ENCODE measurements at places on chromosomes 7 and 10.

DNA sequence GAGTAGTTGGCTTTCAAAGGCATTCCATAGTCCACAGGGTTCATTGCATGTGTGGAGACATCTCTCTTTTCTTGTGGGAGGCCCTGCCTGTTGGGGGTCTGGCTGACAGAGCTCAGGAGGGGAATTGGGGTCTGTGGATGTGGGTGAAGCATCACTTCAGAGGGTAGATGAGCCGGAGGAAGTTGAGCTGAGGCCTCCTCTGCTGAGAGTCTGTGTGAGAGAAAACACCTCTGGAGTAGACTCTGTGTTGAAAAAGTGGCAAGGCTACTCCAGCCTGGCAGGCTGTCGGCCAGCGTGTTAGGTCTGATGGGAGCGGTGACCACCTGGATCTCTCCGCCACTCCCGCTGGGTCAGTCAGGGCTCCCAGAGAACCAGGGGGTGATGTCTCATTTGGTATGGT, 358.0 kb upstream of the MGMT start:
- DNase-seq = no peak

DNA sequence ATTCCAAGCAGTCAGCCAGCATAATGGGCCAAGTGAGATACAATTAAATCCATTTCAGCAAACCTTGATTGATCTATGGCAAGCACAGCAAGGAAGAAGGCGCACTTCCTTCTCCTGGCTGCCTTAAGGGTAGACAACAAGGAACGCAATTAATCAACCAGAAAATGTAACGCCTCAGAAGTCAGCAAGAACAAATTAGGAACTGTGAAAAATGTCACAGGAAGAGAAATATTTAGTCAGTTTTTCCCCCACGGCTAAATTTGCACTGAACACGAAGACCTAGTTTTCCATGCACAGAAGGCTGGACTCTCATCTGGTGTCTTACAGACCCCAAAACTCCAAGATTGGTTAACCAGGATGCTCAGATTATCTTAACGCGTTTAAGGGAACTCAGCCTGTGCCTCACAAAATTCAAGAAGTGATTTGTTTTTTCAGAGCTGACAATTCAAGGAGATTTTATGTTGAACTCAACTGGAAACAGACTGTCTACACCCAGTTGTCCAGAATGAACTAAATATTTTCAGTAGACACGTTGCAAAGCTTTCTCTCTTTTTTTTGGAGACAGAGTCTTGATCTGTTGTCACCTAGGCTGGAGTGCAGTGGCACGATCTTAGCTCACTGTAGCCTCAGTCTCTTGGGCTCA, 14.2 kb downstream of the SNX8 start:
- DNase-seq = no peak

- peak; percentile 100 for DNase-seq
These were observed 481.5 kb upstream of the AKR1E2 start for GRCh38 chr10:4344492-4344994.

DNA sequence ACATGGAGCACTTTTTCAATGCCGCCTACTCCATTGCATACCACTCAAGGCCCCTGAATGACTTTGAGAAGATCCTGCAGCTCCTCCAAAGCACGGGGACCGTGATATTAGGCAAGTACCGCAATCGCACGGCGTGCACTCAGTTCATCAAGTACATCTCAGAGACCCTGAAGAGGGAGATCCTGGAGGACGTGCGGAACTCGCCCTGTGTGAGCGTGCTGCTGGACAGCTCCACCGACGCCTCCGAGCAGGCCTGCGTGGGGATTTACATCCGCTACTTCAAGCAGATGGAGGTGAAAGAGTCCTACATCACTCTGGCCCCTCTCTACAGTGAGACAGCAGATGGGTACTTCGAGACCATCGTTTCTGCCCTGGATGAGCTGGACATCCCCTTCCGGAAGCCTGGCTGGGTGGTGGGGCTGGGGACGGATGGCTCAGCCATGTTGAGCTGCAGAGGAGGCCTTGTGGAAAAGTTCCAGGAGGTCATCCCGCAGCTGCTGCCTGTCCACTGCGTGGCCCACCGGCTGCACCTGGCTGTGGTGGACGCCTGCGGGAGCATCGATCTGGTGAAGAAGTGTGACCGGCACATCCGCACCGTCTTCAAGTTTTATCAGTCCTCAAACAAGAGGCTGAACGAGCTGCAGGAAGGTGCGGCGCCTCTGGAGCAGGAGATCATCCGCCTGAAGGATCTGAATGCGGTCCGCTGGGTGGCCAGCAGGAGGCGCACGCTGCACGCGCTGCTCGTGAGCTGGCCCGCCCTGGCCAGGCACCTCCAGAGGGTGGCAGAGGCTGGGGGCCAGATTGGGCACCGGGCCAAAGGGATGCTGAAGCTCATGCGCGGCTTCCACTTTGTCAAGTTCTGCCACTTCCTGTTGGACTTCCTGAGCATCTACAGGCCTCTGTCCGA, 12.7 kb upstream of the ATP6V0E2 start:
- no peak for DNase-seq

- DNase-seq = no peak
These were observed 3.2 kb downstream of the AKR1B15 start for GRCh38 chr7:134552105-134552504.

DNA sequence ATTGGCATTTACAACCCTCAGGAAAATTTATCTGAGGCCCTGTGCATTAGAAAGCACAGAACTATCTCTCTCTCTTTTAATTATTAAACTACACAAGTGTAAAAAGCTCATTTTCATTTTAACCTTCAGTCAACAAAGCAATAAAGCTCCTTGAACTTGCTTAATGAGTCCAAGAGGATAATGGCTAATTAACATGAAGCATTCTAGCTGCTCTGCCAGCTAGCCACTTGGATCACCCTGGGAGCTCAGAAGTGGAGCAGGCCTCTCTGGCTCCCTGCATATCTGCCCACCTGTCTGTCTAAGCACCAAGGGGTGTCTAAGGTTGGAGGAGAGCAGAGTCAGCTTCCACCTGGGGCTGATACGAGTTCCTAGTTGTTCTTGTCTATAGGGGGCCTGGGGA, 56.0 kb upstream of the SLC35G1 start:
- DNase-seq = no peak

DNA sequence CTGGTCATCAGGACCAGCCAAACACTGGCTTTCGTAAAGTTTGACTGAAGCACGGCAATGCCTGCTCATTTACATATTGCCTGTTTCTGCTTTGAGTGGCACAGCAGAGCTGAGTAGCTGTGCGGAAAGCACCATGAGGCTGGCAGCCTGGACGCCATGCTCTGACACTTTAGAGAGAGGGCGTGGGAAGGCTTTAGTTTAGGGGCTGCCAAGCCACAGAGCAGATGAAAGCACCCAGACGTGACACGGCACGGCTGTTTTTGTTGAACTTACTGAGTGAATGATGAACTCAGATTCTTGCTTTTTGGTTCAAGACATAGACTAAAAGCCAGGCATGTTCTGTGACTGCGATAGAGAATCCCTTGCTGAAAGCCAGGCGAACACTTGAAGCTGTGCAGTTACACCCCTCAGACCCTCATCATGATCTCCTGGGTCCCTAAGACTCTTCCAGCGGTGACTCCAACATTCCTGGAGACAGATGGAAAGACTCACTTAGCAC, 182.1 kb downstream of the ZMYND11 start:
- DNase-seq = peak; percentile 17

DNA sequence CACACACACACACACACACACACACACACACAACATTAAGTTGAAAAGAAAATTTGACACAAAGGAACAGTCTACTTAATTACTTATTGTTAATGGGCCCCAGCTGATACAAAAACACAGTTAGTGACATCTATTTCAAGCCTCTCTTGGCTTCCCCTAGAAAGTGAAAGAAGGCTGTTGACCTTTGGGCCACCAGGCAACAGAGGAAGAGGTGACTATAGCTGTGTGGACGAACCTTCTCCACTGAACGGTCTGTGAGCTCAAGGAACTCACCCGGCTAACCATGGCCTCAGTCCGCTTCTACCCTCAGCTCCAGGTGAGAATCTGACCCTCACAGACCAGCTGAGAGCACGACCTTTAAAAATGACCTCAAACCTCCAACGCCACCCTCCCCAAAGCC, 32.9 kb upstream of the CALN1 start:
- no peak for DNase-seq

DNA sequence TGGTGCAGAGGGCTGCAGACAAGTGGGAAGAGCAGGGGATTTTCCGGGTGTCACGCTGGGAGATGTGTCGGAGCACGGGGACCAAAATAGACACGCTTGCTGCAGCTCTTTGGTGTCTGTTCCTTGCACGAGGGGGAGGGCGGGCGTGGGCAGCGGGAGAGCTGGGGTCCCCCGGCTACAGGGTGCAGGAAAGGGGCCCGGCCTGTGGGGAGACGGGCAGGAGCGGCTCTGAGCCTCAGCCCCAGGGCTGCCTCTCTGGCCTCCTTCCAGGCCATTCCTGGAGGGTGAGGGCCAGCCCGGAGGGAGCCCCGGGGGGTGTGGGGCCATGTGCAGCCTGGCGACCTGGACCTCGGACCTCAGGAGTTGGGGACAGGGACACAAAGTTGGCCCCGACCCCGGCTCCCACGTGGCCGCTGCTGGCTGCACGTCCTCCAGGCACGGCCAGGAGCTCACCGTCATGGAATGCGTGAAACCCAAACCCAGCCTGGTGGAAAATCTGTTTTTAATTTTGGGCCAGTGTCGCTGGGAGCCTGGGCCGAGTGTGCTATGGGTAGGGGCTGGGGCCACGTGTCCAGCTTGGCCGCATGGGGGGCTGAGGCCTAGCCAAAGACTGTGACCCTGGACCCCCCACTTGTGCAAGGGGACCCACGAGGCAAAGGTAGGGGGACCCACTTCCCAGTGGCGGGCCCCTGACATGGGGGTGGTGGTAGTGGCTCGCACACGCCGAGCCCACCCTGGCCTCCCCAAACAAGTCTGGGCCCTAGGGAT, 6.6 kb downstream of the TTYH3 start:
- DNase-seq = peak; percentile 43

GRCh38 chr10:61342858-61343572, 110.2 kb downstream of the TMEM26 start:
- no peak for DNase-seq

DNA sequence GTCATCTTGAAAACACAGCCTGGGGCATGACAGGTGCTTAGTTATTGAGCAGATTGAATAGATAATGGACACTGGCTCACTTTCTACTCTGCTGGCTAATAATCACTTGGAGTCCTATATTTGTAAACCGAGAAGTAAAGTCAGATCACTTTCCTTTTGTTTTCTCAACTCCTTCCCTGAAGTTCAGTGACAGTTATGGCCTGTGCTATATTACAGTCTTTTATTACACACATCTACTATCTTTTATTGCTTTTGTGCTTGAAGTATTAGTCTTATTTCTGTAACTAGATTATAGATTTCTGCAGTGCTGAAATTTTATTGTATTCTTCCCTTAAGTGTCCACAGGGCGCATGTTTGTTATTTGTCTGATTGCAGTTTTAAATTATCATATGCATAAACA, 136.4 kb upstream of the TAC1 start:
- DNase-seq = no peak
